ENCODE measurements at places on chromosomes 3 and 15.

- no peak for DNase-seq
Observed at GRCh38 chr3:58464866-58465265, 27.0 kb upstream of the KCTD6 start.

- no peak for DNase-seq
Observed at GRCh38 chr15:74194572-74195559, 7.7 kb downstream of the STRA6 start.

DNA sequence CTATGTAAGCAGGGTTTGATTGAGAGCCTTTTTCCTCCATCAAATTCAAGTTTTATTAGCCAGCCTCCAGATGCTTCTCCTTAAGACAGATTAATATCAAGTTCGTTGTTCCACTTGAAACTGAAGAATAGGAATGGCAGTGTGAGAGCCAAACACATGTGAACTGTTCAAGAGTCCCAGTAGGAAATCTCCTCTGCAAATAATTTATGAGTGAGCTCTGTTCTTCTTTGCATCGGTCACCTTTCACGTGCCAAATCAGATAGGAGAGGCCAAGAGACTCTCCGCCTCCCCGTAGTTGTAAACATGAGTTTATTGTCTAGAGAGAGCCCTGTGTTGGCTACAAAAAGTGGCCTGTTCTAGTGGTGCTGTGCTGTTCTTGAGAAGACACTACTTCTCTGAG is 372.1 kb upstream of the NR2F2 start:
- DNase-seq: no peak

DNA sequence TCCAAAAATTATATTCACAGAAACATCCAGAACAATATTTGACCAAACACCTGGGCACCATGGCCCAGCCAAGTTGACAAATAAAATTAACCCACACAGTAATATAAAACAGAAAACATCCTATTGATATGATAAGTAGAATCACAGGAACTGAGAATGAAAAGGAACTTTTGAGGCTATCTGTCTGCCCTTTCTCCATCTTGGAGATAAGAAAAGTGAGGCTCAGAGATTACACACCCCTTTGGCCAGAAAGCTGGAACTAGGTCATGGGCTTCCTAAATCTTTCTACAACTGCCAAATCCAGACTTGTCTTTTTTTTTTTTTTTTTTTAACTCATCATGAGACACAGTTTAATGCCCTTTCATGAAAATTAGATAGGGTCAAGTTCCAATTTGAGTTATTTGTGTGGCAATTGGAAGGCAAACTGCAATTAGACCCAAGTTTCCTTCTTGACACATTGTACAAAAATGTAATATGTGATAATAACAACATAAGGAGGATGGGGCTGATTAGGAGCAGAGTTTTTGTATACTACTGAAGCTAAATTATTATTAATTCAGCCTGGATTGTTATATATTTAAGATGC is 137.2 kb downstream of the RPL22L1 start:
- no peak for DNase-seq

DNA sequence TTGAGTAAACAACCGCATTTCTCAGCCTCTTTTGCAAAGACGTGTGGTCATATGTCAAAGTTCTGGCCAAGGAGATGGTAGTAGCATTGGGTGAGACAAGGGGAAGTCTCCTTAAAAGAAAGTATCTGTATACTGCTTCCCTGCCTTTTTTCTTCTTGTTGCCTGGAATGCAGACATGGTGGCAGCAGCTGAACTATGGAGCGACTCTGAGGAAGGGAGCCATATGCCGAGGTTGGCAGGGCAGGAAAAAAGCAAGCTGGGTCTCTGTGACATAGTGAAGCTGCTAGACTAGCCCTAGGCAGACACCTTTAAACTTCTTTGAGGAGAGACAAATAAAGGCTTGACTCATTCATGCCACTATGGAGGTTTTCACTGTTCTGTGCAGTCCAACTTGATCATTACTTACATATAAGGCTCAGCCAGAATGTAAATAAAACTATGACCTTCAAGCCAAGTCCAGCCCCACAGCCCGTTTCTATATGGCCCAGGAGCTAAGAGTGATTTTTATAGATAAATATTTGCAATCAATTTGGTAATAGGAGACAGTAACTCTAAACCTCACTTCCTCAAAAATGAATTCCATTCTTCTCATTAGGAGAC is 30.6 kb upstream of the PRICKLE2 start:
- no peak for DNase-seq

DNA sequence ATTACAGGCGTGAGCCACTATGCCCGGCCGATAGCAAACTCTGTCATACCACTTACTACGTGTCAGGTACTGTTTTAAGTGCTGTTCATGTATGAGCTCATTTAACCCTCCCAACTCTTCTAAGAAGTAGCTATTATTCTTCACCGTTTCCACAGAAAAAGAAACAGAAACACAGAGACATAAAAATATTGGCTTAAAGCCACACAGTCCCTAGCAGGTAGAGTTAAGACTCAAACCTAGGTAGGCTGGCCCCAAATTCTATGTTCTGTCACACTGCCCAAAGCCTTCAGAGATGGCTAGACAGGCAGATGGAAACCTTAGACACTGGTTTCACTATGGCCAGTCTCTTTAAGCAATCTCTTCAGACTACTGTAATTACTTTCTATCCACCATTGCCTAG is 149.8 kb upstream of the KCNMB2 start:
- no peak for DNase-seq

GRCh38 chr3:129415378-129415777 is 13.1 kb downstream of the EFCAB12 start:
- no peak for DNase-seq

- DNase-seq: no peak
Observed at GRCh38 chr3:192794216-192794615, 66.9 kb upstream of the FGF12 start.

DNA sequence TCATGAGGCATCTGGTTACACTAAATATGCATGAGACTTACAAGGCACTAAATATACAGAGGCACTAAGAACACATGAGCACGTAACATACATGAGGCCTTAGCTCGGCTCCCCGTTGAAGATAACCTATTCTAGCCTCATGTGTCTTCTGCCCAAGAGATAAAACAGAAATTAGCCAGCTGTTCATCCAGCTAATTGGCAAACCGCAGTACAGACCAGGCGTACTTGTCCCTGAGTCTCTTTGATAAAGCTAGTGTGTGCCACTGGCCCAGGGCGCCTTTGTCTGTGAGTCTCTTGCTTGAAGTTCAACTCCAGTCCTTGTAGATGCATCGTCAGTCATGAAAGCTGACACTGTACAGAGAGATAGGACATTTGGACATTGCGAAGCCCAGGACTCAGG is 121.9 kb upstream of the SPATA12 start:
- no peak for DNase-seq

GRCh38 chr3:187484547-187485295 is 116.5 kb downstream of the RTP4 start:
- DNase-seq: no peak

GRCh38 chr3:53729618-53730017 is 116.6 kb downstream of the CHDH start:
- no peak for DNase-seq

- DNase-seq: no peak
Observed at GRCh38 chr15:43325039-43325684, 5.2 kb downstream of the LCMT2 start.

- no peak for DNase-seq
Observed at GRCh38 chr3:59698091-59698490, 648.3 kb upstream of the CFAP20DC start.

- no peak for DNase-seq
Observed at GRCh38 chr15:32098033-32098432, 67.7 kb downstream of the CHRNA7 start.
